ENCODE measurements at places on chromosomes 12 and 14.

GRCh38 chr12:19826980-19827550 lies 387.8 kb downstream of the AEBP2 start:
- DNase-seq = no peak

- DNase-seq = no peak
Observed at GRCh38 chr12:54601841-54602240, 13.4 kb upstream of the PPP1R1A start.

DNA sequence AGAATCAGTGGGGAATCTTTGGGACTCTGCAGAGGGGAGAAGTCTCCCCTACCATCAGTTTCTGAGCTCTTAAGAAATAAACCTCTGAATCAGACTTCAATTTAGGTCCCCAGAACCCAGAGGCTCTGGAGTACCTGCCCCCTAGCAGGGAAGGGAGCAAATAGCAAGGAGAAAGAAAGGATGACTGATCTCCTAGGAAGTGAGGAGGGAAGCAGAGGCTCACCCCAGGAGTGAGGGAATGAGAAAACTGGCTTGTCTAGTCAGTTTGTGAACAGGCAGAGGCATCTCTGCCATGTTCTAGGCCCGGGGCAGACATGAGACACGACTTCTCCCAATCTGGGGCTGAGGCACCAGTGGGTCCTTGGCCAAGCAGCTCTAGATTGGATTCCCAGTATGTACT lies 24.3 kb upstream of the SMUG1 start:
- no peak for DNase-seq

- no peak for DNase-seq
Observed at GRCh38 chr12:54378796-54379397, 5.6 kb downstream of the ZNF385A start.

DNA sequence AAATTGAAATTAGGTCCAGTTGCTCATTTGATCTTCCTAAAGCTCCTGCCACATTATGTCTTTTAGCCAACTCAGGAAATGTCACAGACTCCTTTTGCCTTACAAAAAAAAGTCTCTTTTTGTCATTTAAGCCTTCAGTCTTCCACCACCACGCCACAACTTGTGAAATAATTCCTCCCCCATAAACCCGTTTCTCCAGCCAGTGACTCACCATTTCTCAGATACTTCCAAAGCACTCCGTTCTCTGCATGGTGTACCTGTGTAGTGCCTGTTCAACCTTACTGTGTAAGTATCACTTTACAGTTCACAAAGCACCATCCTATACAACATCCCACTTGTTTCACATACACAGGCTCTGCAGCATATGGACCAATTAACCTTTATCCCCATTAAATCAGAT lies 139.5 kb upstream of the AEBP2 start:
- no peak for DNase-seq

- no peak for DNase-seq
Observed at GRCh38 chr12:16523284-16523950, 82.5 kb downstream of the LMO3 start.

DNA sequence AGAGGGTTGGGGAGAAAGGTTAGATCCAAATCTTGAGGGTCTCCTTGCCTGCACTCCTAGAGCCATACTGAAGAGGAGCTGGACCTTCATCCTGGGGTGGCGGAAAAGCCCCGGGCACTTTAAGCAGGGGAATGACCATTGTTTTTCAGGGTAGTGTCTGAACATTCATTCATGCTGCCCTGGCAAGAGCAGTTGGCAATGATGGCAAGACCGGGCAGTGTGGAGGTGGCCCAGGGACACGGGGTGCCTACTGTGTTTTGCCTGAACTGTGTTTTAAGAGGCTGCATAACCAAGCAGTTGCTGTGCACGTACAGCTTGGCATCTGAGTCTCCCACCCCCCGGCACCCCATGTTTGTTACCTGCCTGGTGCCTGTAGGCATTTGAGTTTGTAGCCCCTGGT lies 14.7 kb downstream of the TPCN1 start:
- no peak for DNase-seq

GRCh38 chr12:128458301-128458974 lies 191.5 kb downstream of the TMEM132C start:
- no peak for DNase-seq

- no peak for DNase-seq
Observed at GRCh38 chr14:59509101-59509500, 24.8 kb downstream of the JKAMP start.

- DNase-seq = no peak
Observed at GRCh38 chr12:65529771-65530435, 251.4 kb downstream of the MSRB3 start.

DNA sequence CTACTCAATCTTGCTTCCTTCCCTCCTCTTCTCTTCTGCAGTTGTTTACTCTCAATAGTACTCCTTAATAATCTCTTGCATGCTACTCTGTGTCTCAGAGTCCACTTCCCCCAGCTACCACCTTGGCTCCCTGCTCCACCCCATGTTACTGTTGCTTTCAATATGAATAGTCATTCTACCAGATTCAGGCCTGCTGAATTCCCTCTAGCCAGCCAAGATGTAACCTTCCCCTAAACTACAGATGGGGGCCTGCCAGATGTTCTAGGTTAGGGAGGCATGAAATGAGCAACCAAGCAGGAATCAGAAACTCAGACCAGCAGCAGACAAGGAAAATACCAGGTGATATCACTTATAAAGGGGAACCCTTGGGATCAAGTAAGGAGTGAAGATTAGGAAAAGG lies 392.1 kb upstream of the DDHD1 start:
- DNase-seq = no peak

Data from CD4-positive, alpha-beta T cell treated with Interleukin-2 at 100 ng/mL for 4 hours (primary cell).